ENCODE measurements at places on chromosomes 16 and 17.

- no peak for DNase-seq
These were observed 21.3 kb downstream of the SLC7A5 start for GRCh38 chr16:87847785-87848675.

DNA sequence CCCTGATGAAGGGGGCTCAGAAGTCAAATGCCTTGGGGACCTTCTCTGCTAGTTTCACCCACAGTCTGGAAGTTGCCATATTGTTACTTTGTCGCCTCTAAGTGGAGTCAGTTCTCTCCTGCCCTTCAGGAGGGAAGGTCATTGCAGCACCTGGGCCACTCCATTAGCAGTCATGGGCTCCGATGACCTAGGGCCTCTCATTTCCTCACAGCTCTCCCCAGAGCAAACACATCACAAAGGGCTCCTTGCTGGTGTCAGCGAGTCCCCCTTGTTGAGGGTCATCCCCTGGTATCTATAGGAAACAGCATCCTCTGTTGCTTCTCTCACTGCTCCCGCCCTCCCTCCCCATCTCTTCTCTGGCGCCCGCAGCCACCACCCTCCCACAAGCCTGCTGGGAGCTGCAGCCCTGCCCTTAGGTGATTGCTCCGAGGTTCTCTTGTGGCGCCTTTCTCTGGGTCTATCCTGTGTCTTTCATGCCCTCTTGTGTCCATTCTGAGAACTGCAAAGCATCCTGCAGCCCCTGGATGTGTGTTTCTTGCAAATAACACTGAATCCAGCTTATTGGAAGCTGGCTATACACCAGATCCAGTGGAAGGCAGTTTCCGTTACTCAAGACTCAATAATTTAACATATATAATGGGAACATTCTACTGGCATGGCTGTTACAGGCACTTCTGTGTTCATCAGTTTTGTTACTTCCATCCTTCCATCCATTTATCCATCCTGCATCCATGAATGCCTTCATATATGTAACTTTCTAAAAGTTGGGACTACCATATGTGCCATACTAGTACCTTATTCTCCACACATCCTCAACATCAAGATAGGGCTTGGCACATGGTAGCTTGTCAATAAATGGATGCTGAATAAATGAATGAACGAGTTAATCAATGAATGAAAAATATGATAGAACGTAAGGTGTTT lies 21.2 kb downstream of the PDILT start:
- peak; percentile 81 for DNase-seq

GRCh38 chr17:67359960-67360791 lies 6.2 kb downstream of the PSMD12 start:
- peak; percentile 33 for DNase-seq

DNA sequence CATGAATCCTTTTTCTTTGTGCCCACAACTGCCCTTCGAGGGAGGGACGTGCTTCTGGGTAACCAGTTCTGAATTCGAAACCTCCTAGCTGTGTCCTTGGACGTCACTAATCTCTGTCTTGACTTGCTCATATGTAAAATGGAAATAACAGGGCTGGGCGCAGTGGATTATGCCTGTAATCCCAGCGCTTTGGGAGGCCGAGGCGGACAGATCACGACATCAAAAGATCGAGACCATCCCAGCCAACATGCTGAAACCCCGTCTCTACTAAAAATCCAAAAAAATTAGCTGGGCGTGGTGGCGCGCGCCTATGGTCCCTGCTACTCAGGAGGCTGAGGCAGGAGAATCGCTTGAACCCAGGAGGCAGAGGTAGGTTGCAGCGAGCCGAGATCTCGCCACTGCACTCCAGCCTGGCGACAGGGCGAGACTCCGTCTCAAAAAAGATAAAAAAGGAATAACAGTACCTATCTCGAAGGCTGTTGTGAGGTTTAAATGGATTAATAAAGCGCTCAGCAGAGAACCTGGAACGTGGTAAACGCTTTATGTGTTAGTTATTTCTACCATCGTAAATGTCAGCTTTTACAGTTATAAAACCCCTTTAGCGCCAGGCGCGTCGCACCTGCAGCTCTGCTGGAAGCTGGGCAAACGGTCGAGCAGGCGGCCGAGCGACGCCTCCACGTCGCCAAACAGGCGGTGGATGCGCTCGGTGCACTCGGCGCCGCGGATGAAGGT lies 641 bp downstream of the COG8 start:
- no peak for DNase-seq

DNA sequence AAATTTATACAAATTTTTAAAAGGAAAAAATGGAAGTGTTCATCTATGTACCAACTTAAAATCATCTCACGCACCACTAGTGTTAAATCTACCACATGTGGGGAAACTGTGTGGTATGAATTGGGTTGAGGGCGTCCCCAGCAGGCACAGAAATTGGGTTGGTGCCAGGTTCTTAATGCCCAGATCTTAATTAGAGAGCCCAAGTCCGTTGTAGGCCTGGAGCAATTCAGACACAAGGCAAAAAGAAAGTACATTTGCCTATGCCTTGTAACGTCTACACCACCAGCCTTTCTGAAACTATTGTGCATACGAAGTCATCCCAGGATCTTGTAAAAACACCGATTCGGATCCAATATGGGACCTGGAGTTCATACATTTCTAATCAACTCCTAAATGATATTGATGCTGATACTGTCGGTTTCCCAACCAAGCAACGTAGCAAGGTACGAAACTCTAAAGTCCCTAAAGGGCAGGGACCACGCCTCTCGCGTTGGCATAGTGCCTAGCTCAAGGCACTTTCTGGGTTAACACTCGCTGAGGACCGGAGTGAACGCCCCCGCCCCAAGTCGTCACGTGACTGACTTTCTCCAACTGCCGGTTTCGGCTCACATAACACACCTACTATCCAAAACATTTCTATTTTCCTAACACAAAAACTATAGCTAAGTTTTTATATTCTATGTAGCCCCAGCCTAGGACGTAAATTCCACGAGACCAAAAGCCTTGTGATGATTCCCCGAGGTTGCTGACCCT lies 945 bp upstream of the UQCRC2 start:
- DNase-seq: peak; percentile 80

- DNase-seq: no peak
These were observed 2.4 kb downstream of the ALKBH5 start for GRCh38 chr17:18185832-18186626.

GRCh38 chr16:67562918-67563707 lies 787 bp downstream of the CTCF start:
- DNase-seq: peak; percentile 66

DNA sequence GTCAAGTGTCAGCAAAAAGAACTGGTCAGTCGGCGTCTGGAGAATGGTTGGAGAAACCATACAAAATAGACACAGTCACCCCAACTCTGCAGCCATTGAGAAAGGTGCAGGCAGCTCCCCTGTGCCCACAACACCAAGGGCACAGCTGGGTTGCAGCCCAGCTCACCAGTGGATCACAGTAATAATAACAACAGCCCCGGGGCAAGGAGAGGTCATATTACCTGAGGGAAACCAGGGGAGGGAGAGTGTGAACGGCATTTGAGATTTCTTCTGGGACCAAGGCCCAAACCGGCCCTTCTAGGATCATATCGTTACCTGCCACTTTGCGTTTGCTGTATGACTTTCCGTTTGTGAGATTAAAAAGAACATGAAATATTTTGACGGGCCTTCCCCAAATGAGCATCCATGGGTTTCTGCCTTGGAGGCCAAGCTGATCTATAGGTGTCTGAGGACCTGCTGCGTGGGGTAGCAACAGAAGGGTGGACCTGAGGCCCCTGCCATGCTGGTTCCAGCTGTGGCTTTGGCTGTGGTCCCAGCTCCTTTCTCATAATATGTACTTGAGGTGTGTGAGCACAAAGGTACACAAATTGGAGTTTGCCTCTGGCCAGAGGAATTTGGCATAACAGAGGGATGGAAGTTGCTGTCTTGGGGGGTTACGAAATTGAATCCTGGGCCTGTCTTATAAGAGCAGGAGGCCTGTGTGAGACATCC lies 154.6 kb downstream of the CMIP start:
- DNase-seq: no peak

DNA sequence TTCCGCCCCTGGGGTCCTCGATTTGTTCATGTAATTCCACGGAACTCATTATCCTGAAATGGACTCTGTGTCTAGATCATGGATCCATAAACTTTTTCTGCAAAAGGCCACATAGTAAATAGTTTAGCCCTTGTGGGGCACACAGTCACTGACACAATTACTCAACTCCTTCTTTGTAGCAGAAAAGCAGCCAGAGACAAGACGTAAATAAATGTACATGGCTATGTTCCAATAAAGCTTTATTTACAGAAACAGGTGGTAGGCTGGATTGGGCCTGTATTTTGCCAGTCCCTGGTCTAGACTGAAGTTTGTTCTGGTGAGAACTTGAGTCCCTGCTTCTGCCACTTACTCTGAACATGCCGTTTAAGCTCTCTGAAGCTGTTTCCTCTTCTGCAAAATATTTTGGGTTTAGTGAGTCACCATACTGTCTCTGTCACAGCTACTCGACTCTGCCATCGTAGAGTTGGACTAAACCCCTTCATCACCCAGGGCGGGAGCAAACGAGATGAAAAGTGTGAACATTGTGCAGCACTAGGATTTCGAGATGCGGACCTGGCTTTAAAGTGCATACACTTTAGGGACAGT lies 61.9 kb upstream of the FOXF1 start:
- no peak for DNase-seq

- DNase-seq: peak; percentile 7
These were observed 12.1 kb downstream of the NT5M start for GRCh38 chr17:17315142-17315821.

DNA sequence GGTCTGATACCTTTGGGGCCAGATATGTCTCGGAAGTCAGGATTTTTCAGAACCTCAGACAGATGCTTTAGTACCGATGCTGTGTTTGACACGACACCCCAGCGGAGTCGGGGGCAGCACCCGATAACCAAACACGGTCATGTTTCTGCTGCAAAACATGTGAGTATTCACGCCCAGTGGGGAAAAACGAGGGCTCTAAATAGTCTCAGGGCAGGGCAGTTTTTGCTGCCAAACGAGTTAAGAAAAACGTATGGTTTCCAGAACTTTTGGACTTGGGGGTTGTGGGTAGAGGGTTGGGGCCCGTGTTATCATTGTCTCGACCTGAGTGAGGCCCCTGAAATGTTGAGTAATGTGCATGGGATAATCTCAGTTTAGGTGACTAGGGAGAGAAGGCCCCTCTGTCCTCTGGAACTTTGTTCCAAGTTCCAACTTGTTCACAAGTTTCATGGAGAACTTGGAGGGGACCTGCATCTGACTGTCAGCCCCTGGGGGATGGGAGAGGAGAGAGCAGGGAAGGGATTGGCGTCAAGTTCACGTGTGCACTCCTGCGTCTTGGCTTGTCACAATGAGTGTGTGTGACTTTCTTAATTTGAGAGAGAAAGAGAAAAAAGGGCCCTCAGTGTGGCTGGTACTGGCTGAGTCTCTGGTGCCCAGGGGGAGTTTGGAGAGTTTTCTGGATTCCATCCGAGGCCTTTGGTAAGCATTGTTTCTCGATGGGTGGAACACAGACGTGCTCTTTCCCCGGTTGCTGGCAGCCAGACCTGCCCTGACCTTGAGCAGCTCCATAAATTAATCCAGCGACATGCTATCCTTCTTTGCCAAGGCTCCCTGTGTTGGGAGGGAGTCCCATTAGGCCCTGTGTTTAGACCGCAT lies 83.9 kb upstream of the CIBAR2 start:
- no peak for DNase-seq

- no peak for DNase-seq
These were observed 20.8 kb upstream of the ATP5MC1 start for GRCh38 chr17:48871551-48872351.

GRCh38 chr16:59053911-59054310 lies 319.8 kb upstream of the GOT2 start:
- no peak for DNase-seq

DNA sequence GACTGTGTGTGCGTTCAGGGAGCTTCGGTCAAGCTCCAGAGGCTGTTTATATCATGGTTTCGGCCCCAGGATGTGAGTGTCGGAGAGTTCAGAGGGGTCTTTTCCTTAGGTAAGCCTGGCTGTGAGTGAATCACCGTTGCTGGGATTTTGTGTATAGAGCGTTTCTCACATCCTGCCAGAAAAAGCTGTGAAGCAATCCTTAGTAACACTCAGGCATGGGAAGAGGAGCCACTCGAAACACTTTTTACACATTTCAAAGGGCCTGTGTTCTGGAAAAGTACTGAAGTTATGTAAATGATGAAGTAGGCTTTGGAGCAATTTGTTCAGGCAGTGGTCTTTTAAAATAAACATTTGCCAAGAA lies 662 bp downstream of the PGS1 start:
- DNase-seq: no peak

GRCh38 chr17:73284354-73284753 lies 22.7 kb upstream of the CPSF4L start:
- no peak for DNase-seq

DNA sequence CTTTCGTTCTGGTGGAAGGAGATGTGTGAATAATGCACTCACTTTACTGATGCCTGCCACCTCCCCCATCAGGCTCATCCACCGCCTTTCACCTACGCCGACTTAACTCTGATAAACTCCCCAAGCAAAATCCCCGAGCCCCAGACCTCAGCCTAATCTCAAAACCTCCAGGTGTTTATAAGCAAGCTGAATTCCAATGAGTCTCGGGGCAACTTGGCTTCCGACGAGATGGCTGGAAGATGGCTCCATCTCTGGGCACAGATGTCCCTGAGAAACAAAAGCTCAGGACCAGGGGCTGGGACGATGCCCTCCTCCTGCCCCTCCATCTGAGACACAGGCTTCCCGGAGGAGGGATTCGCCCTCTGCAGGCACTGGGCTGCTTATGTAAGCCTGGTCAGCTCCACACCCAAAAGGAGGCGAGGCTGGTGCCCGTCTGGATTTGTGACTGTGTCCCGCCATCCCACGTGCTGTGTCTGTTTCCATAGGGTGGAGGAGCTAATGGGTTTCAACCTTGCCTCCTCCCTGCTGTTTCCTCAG lies 386.4 kb upstream of the TNRC6C start:
- DNase-seq: peak; percentile 58

GRCh38 chr16:67394155-67395104 lies 1.1 kb upstream of the TPPP3 start:
- DNase-seq: no peak

DNA sequence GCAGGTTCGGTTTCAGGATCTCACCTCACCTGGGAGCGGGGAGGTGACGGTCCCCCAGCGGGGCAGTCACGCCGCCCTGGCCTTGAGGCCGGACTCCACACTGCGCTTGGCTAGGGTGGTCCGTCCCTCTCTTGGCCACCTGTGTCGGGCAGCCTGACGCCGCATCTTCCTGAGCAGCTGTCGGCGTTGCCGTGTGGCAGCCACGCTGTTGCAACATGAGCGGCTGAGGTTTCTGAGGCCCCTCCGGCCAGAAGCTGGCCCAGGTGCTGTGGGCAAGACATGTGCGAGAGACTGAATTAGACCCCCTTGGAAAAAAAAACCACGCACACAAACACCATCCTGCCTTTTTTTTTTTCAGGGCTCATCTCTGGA lies 49.2 kb downstream of the IRF8 start:
- no peak for DNase-seq

GRCh38 chr16:79950932-79951719 lies 350.6 kb upstream of the MAF start:
- DNase-seq: no peak

- DNase-seq: peak; percentile 72
These were observed 47.6 kb downstream of the AKAP1 start for GRCh38 chr17:57132663-57133062.

GRCh38 chr17:54608634-54609155 lies 292.0 kb upstream of the TOM1L1 start:
- DNase-seq: no peak

GRCh38 chr17:64614266-64615027 lies 47.7 kb downstream of the SMURF2 start:
- DNase-seq: no peak

Measured in iPS-NIHi11 (cell line).